Cardiac septum (tissue), 1 donor: ENCODE measurements at places on chromosomes 12 and 14. TPM values are rescaled to one million over a fixed set of nuclear protein-coding genes. Genes with fewer than 3 reads are reported as not detected.

DNA sequence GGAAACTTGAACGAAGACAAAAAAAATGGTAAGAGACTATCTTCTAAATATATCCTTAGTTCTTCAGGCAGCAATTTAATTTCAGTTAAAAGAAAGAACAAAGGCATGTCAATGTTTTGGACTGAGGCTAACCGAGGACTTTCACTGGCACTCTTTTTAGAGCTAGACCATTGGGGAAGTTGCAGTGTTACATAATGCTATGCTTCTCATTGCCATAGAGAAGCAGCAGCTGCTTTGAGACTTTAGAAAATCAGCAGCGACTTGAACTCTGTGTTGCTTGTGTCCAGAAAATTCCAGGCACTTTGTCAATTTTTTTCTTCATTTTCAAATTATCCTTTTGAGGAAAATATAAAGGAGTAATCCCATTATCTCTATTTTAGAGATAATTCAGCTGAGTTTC is 964.2 kb downstream of the NRXN3 start:
- no peak for DNase-seq

GRCh38 chr12:94674835-94675234 is 24.5 kb upstream of the TMCC3 start:
- no peak for DNase-seq

DNA sequence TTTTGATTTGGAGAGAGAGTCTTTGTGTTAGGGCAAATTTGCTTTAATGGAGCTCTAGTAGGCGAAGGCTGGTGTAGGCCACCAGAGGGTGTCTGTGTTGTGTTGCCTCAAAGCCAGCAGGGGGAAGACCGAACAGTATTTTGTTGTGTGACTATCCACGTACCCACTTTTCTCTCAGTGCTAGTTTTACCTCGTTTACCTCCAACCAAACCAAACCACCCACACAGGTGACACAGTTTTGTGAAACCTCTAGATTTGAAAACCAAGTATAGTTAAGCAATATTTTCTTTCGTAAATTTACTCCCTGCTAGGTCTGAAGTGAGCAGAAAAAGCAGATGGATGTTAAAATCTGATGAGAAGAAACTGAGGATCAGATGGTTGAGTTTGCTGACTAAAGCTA is 36.3 kb upstream of the NPFF start:
- no peak for DNase-seq

DNA sequence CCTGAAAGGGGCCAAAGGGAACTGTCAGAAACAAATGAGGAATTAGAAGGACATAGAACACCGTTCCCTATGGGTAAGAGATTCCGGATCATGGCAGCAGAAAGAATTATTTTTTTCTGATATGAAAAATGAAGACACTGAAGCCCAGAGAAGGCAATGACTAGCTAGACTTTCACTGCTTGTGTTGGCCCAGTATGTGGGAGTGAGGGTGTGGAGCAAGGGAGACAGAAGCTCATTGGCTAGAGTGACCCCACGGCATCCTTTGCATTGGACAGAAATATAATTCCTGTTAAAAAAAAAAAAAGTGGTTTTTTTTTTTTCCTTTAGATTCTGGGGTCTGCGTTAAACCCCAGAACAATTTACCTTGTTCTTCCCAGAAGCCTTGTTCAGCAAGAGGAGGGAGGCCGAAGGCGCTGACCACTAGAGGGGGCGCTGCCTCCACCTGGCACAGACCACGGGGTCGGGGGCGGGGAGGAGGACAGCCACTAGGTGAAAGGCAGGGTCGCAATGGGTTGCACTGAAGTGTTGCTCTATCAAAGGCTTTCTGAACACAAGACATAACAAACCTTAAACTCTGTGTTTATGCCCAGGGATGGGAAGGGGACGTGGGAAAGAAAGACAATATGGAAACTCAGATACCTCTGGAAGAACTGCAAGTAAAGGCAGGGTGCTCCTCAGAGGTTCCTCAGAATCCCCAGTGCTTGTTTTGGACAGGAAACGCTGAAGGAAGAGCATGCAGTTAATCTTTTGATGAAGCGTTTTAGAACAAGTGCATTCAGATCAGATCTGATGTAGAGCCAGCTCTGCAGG is 156.8 kb downstream of the KCNA5 start:
- no peak for DNase-seq

- no peak for DNase-seq
These were observed 12.2 kb downstream of the MYRFL start for GRCh38 chr12:69837191-69837590.

Gene RTL1
- total RNA-seq = not detected
